Mononuclear cell (primary cell): ENCODE measurements at places on chromosomes 6 and 20. TPM values are rescaled to one million over a fixed set of nuclear protein-coding genes. Genes with fewer than 3 reads are reported as not detected.

Gene OXT
- total RNA-seq = not detected

Gene EYA4
- not detected for total RNA-seq

Gene SLC12A5
- total RNA-seq = 0.10 TPM

Gene AARS2
- total RNA-seq = 4.9 TPM

Gene SAMD10
- 2.3 TPM for total RNA-seq

Gene TPBG
- total RNA-seq = 0.31 TPM

Gene ELOVL5
- 94.8 TPM for total RNA-seq
